ENCODE measurements at places on chromosomes 4 and X.

DNA sequence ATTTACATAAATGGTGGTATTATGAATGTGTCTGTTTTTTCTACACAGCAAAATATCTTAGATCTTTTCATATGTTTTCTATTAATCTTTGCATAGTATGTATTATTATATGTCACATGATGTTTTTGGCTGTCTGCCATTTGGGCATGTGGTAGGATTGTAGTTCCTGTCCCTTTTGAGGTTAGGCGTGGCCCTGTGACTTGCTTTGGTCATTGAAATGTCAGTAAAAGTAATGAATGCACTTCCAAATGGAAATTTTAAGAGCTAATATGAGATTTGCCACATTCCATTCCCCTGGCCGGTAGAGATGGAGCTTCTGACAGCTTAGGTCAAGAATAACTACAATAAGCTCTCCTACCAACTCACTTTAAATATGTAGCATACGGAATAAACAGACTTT is 45.1 kb downstream of the JADE3 start:
- no peak for DNase-seq

- DNase-seq = no peak
These were observed 74.3 kb upstream of the KCTD8 start for GRCh38 chr4:44522761-44523445.

GRCh38 chr4:181835348-181835747 is 407.9 kb upstream of the TENM3 start:
- no peak for DNase-seq

DNA sequence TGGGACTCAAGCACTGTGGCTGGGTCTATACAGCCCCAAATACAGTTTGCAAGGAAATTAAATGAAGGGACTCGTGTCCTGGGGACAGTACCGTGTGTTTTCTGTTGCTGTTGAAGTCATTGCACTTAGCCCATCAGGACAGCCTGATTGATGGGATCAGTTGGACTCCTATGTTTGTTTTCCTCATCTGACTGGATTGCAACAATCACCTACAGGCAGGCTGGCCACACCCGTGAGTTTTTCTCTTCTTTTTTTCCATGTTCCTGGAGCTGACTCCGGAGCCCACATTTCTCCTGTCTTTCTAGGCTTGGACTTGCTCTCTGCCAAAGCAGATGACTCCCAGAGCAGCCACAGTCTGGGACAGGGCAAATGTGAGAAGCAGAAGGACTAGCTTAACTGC is 38.1 kb downstream of the RTL9 start:
- DNase-seq = no peak

GRCh38 chrX:45815441-45815840 is 614.8 kb upstream of the DIPK2B start:
- no peak for DNase-seq

- peak; percentile 16 for DNase-seq
These were observed 25.2 kb upstream of the G3BP2 start for GRCh38 chr4:75698162-75698962.

DNA sequence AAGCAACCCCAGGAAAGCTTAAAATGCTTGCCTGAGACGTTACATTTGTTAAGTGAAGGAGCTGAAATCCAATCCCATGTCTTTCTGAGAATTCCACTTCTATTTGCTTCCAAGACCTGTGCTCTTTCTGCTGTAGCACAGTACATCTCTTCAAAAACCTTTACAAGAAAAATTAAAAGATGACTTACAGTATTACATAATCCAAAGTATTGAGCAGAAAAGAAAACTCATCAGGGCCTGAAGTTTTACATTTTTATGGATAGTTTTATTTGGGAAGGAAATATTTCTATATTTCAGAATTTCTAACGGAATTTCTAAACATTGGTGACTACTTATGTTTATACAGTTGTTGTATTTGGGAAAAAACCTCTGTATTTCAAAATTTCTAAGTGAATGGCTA is 276.3 kb downstream of the TENM3 start:
- no peak for DNase-seq
